ENCODE measurements at places on chromosomes 2 and 18.

- DNase-seq = no peak
Observed at GRCh38 chr2:23509596-23510292, 124.8 kb downstream of the KLHL29 start.

DNA sequence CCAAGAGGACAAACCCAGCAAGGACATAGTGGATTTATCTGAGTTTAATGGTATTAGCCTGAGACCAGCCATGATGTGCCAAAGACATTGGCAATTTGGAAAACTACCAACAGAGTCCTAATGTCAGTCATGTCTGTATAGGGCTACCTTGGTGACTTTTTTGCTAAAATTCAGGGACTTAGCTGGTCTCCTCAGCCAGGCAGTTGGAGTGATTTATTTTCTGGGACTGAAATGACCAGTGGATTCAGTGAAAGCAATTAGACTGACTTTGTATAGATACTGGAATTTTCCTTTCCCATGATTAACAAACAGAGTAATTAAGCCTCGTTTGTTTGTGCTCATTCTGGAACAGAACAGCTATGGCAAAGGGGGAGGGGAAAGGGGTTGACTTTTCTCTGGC lies 55.0 kb downstream of the LYPD6 start:
- no peak for DNase-seq

GRCh38 chr2:20578895-20579825 lies 71.7 kb downstream of the HS1BP3 start:
- DNase-seq = no peak

- peak; percentile 79 for DNase-seq
Observed at GRCh38 chr18:48927286-48928080, 23.3 kb downstream of the SMAD7 start.

DNA sequence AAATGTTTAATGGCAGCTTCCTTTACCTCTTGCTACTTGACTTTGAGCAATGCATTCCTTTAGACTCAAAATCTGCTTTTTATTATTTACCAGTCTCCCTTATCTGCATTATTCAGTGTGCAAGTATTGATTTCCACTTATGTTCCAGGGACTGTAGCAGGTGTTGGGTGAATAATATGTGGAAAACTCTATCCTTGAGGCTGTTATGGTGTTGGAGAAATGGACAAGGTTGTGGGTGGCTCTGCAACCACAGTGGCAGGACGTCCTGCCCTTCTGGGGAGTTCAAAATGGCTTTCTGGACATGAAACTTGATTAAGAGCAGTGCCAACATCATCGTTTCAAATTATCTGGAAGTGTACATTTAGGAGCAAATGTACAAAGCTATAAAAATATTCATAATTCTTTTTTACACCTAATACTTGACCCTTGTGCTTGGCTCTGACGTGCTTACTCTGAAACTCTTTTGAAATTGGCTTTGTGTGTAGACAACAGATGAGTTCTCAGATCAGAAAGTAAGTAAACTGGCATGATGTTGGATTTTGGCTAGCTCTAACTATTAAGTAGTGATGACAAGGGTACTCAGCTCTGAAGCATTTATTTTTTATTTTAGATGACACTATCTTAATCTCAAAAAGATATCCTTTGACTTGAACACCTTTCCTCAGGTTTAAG lies 766.2 kb downstream of the DPP10 start:
- DNase-seq = no peak

Data from Karpas-422 (cell line).